ENCODE measurements at places on chromosomes 2 and 18.

DNA sequence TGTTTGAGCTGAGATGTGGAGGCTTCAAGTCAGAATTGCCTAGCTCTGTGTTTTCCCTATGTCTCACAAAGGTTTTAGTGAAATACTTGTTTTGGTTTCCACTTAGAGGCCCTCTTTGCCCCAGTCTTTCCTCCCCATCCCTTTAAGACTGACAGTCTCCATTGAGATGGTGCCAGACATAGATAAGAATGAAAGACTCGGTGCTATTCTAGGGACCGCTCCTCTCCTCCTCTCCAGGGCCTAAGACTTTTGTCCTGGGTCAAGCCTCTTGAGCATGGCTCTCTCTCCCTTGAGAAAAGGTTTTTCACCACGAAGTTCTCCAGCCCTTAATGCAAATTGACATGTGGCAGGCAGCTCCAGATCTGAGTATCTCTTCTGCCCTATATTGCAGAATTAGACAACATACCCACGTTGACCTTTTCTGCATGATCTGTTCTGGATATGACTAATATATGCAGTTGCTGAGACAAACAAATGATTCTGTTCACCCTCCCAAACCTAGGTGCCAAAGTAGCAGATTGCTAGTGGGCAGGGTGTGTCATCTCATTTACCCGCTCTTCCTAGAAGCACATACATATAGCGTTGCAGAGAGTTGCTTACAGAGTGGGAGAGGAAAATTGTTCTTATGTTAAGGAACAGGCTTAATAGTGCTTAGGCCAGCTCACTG, 47.5 kb upstream of the ACSL3 start:
- DNase-seq: no peak

GRCh38 chr2:66698091-66698490, 263.2 kb downstream of the MEIS1 start:
- DNase-seq: peak; percentile 80

- DNase-seq: peak; percentile 78
Observed at GRCh38 chr18:44791520-44791919, 110.8 kb downstream of the SETBP1 start.

- DNase-seq: no peak
Observed at GRCh38 chr18:9025091-9025838, 77.2 kb upstream of the NDUFV2 start.

GRCh38 chr2:47086054-47086471, 69.0 kb downstream of the STPG4 start:
- peak; percentile 37 for DNase-seq

DNA sequence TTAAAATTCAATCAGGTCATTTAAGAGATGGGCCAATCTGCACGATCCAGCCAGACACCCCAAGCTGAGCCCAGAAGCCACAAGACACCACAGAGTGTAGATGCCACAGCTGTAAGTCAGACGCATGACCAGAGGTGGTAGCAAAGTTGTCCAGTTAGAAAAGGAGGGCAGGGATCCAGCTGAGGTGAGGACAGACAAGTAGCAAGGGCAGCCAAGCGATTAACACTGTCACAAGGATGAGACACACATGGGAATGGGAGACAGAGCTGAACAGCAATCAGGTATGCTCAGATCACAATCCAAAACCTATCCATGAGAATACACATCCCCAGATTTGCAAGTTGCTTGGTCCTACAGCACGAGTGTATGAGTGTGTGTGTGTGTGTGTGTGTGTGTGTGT, 143.4 kb upstream of the STK17B start:
- DNase-seq: no peak

DNA sequence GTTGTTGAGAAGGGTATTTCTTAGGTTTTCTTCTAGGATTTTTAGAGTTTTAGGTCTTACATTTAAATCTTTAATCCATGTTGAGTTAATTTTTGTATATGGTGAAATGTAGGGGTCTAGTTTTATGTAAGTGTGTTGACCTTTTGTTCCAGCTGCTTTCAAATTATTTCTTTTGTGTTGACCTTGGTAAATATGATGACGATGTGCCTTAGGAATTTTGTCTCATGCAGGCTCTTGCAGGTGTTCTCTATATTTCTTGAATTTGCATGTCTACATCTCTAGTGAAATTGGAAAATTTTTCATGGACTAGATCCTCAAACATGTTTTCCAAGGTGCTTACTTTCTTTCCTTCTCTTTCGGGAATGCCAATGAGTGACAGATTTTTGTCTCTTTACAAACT, 1609.3 kb upstream of the ZEB2 start:
- DNase-seq: no peak

GRCh38 chr2:84115173-84115857, 343.8 kb downstream of the SUCLG1 start:
- DNase-seq: no peak

Measured in lung (tissue), 17 donors.